ENCODE measurements at places on chromosomes 5 and 9.

DNA sequence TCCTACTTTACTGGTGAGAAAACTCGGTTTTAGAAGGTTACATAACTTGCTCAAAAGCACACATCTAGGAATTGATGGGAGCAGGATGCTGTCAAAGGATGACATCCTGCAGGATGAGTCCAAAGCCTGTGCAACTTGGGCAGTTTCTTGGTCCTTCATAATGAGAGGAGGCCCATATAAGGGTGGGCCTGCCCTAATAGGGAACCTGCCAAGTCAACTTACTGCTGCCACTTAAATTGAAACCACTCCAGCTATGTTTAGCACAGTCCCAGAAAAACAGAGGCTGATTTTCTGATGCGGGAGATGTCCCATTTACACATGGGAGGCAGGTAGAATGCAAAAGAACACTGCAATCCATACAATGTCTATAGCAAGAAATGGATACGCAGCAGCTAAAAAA, 61.8 kb downstream of the FBXO38 start:
- DNase-seq, result no peak

- DNase-seq, result no peak
These were observed at the start of gene GCNT4 for GRCh38 chr5:75052192-75053053. Gene GCNT4, minus strand, starts transcription at chr5:75052558. Its CDS starts 22,521 bp downstream, at chr5:75030037.

- DNase-seq, result no peak
These were observed 29.3 kb upstream of the ABL1 start for GRCh38 chr9:130805510-130806326.

- DNase-seq, result no peak
These were observed 45.2 kb downstream of the RNF180 start for GRCh38 chr5:64210866-64211265.

GRCh38 chr9:34463098-34463900, 4.7 kb downstream of the DNAI1 start:
- DNase-seq, result no peak

DNA sequence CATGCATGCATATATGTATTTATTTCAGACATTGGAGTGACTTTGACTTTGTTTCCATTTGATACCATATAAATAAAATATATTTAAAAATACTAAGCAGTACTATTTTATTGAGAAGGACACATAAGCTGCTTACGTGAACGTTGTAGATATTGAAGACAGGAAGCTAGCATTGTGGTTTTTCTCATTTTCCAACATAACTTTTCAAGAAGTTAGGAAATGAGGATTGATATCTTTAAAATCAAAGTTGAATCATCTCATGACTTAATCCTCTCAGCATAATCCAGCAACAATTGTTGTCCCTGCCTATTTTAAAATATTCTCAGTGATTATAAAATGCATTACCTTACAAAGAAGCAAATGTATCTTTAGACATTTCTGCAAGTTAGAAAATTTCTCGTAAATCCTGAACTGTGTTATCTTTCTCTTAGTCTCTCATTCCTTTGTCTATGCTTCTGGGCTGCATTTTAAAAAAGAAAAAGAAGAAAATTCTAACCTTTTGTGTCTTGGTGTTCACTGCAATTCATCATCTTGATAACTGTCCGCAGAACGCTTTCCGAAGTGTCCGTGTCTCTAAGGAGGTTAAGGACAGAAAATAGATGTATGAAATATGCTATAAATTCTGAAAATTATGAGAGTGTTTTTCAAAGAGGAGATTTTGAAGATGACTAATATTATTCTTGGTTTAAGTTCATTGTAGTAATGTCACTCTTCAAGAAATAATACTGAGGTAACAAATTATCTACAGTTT, 1089.9 kb upstream of the CDH6 start:
- DNase-seq, result no peak

DNA sequence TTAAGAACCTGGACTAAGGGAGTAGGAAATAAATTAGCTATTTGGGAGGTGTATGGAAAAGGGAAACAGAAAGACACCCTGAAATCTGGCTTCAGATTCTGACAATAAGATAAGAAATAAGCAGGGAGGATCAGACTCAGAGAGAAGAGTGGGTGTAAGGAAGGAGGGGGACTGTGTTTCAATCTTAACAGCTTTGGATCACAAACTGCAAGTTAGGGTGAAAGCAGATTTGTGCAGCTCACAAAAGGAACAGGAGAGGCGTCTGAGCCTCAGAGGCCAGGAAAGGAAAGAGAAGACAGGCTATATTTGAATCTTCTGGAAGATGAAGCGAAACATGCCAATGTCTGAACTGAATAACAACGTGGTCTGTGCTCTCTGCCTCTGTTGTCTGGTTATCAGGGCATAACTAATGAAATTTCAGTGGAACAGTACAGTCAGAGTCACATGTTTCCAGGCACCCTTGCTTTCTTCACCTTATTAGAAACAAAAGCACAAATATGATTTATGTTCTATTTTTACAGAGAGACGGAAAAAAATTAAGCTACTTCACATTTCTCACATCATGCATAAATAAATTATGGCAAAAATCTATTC, 26.6 kb downstream of the SGTB start:
- DNase-seq, result no peak

DNA sequence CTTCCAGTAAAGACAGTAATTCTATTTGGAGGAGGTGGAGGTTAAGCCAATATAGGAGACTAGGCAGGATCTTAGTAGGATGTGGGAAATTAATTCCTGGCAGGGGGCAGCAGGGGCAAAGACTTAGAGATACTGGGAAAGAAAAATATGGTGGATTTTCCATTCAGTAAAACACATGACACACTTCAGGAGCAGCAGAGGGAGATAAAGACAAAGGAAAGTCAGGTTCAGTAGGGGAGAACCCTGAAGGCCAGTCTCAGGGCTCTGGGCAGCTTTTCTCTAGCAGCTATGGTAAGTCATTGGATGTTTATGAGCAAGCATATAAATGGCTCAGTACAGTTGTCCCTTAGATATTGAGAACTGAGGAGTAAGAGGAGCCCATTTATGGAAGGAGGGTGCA, 105.5 kb downstream of the PJA2 start:
- no peak for DNase-seq

GRCh38 chr9:104993291-104993963, 65.5 kb upstream of the ABCA1 start:
- no peak for DNase-seq

GRCh38 chr5:88092358-88092757, 176.3 kb downstream of the TMEM161B start:
- DNase-seq, result no peak

DNA sequence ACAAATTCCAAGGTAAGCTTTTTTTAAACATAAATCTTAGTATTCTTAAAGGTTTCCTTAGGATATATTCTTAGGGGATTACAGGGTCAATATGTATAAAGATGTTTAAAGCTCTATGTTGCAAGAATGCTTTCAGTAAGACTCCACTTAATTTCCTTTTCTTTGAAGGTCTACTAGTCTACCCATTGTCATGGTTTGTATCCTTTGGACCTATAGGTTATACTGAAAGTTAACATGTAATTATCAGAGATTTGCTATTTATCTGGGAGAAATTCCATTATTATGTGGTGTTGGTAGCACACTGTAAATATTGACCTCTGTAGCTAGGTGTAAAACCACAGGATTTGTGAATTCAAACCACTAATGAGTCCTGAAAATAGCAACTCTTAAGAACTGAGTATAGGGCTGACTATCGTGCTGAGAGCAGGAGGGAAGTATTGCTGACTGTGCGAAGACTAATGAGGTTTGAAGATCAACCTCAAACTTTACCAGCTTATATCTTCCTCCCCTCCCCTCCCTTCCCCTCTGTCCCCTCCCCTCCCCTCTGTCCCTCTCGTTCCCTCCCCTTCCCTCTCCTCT, 85.6 kb downstream of the GADD45G start:
- no peak for DNase-seq

DNA sequence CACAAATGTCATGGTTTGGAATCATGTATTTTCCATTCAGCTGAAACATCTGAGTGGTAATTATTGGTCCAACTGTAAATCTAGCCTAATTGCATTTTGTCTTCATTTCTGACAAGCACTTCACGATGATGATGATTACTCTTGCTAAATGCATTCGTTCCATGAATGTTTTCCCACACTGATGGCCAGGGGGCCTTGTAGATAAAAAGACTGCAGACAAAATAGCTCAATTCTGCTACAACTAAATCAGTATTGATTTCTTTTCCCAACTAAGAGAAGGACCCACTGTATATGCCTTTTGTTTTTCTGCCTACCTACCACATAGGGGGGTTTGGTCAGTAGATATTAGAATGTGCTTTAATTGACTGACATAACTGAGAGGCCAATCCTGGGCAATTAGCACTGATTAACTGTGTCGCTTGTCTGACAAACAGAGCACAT, 1351.3 kb upstream of the NUDT12 start:
- DNase-seq, result no peak

DNA sequence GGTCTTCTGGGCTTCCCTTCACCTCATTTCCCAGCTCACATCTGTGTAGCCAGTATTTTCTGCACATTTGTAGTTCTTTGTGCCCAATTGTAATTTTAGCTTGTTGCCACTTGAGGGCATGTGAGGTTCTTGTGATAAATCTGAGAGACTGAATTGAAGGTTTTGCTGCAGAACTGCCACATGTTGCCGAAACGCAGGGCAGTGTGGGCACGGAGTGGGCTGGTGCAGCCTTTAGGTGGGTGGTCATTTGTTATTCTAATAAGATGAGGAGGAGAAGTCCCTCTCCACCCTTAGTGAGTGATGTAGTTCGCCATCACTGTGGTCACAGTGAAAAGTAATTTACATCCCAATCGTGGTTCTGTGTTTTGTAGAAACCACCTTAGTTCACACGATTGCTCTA, 21.2 kb downstream of the OTULIN start:
- no peak for DNase-seq

DNA sequence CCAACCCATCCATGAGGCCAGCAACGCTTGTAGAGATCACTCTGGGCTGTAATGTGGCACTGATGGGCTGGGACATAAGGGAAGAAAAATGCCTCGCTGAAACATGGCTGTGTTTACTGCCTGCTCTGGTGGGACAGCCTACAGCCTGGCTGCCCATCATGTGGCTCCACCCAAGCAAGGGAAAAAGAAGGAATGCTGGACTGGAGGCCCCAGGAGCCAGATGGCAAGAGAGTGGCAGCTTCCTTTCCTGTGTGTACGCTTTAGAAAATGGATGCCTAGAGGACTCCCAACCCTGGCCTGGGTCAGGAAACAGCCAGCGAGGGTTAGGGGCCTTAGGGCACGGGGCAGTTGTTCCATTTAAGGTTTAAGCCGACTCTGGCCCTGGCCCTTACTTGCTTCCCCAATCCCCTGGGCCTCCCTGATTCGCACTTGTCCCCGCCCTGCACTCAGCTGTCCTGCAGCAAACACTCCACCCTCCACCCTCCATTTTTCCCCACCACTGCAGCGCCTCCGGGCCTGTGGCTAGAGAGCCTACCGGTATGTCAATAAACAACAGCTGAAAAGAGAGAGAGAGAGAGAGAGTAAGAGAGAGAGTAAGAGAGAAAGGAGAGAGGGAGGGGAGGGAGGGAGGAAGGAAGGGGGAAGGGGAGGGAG, 819.4 kb downstream of the SEMA5A start:
- DNase-seq, result no peak

DNA sequence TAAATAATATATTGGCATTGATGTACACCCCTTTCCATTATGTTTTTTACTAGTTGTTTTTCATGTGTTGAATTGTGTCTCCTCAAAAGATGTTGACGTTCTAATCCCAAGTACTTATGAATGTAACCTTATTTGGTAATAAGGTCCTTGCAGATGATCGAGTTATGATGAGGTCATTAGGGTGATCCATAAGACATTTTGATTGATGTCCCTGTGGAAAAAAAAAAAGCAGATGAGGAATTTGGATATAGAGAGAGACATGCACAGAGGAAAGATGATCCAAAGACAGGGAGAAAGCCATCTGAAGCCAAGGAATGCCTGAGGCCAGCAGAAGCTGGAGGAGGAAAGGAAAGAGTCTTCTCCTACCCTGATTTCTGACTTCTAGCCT, 632.7 kb downstream of the TLR4 start:
- no peak for DNase-seq

DNA sequence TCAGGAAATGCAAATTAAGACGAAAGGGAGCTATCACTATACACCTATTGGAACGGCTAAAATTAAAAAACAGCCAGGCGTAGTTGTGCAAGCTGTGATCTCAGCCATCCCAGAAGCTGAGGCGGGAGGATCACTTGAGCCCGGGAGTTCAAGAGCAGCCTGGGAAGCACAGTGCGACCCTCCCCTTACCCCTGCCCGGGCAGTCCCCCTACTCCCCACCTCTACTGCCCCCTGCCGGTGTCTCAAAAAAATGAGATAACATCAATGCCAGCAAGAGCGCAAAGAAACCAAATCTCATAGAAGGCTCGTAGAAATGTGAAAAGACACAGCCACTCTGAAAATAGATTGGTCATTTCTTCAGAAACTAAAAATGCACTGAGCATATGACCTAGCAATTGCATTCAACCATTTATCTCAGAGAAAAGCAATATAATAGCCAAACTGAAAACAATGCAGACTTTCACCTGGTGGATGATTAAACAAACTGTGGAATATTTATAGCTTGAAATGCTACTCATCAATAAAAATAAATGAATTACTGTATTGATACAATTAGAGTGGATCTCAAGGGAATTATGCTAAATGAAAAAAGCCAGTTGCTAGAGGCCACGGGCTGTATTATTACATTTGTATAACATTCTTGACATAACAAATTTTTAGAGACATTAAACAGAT, 20.6 kb downstream of the OR2V2 start:
- no peak for DNase-seq

DNA sequence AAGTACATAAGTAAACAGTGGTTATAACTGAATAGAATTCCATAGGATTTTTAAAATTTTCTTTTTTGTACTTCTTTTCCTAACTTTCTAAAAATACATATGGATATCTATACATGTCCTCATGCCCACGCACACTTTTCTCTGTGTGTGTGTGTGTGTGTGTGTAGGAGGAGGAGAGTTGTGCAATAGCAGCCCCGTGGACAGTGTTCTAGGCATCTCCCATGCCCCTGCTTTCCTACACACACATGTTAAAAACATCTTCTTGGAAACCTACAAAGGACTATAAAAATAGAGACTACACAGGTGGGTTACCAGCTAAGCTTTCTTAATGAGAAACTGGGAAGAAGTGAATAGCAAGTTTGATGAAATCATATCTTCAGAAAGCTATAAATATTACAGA, 19.8 kb upstream of the HEXB start:
- DNase-seq, result no peak

GRCh38 chr5:1104327-1105006, 7.4 kb downstream of the SLC12A7 start:
- DNase-seq, result no peak

GRCh38 chr9:115757461-115757860, 396.1 kb upstream of the PAPPA start:
- no peak for DNase-seq

DNA sequence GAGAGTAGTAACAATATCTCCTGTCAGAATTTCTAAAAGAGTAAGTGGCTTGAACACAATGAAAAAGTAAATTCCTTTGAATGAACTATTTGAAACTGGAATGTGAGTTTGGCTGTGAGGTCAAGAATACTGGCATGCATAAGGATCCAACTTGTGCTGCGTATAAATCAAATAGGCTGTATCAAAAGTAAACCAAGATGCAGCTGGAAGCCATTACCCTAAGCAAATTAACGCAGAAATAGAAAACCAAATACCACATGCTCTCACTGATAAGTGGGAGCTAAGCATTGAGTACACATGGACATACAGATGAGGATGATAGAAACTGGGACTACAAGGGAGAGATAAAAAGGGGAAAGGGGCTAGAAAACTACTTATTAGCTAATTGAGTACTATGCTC, 24.0 kb upstream of the SRFBP1 start:
- DNase-seq, result no peak
